Activated T-cell treated with anti-CD3 and anti-CD28 coated beads, Interleukin-2, amount 50 U/mL, for 1 hour (primary cell): ENCODE measurements at places on chromosomes 1 and 21.

GRCh38 chr1:227946624-227947385 lies 927 bp downstream of the WNT9A start:
- DNase-seq: peak; percentile 66

DNA sequence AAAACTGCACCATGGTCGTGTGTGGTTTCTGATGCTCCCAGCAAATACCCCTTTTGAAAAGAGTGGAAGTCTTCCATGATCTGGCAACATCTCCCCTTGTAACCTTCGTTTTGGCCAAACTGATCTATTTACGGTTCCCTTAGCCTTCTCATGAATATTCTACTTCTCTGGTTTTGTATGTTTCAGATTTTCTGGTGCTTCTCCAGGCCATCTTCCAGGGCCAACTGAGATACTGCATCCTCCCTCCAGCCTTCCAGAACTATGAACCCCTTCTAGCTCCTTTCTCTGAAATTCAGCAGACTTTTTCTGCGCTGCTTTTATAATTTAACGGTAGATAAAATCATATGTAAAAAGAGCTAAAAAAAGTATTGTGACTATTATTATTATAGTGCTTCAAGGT lies 97.7 kb downstream of the XCL2 start:
- DNase-seq: no peak

GRCh38 chr21:44927587-44928461 lies 7.1 kb upstream of the ITGB2 start:
- DNase-seq: peak; percentile 84

GRCh38 chr1:29576510-29576909 lies 340.2 kb downstream of the PTPRU start:
- no peak for DNase-seq

- DNase-seq: no peak
Measured at GRCh38 chr1:110151175-110151669, 928 bp downstream of the SLC6A17 start.

GRCh38 chr1:241482761-241483250 lies 36.7 kb downstream of the FH start:
- no peak for DNase-seq

- DNase-seq: no peak
Measured at GRCh38 chr1:17276568-17276967, 27.7 kb downstream of the PADI3 start.

DNA sequence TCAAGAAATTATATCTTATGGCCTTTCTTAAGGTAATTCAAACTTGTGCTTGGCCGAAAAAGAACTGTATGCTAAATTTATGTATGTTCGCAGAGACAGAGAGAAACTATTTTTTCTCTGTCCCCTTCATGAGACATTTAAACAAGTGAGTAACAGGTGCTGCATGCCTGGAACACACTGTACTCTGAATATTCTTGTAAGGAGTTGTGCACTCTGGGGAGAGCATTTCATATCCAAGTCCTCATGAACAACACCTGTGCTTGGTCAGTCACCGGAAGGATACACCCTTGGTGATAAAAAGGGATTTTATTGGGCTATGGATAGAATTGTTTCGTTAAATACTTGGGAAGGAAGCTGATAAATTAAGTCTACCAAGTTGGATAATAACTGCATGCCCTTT lies 220.8 kb upstream of the NRIP1 start:
- no peak for DNase-seq

DNA sequence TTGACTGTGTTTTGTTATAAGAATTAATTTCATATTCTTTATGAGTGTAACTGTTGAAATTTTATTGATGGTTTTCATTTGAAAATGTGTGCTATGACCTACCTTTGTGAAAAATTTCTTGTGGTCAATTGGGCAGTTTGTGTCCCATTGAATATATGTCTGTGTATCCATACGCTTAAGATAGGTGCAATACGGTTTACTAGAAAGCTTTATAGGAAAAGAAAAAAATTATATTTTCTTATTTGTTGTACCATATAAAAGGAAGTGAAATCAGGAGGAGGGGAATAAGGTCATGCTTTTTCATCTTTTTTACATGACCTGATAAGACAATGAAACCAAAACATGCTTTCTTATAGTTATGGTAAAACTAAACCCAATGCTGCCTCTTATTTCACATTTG lies 807.7 kb downstream of the USP25 start:
- no peak for DNase-seq

GRCh38 chr1:44723064-44723463 lies 7.9 kb downstream of the RNU5D-1 start:
- no peak for DNase-seq

DNA sequence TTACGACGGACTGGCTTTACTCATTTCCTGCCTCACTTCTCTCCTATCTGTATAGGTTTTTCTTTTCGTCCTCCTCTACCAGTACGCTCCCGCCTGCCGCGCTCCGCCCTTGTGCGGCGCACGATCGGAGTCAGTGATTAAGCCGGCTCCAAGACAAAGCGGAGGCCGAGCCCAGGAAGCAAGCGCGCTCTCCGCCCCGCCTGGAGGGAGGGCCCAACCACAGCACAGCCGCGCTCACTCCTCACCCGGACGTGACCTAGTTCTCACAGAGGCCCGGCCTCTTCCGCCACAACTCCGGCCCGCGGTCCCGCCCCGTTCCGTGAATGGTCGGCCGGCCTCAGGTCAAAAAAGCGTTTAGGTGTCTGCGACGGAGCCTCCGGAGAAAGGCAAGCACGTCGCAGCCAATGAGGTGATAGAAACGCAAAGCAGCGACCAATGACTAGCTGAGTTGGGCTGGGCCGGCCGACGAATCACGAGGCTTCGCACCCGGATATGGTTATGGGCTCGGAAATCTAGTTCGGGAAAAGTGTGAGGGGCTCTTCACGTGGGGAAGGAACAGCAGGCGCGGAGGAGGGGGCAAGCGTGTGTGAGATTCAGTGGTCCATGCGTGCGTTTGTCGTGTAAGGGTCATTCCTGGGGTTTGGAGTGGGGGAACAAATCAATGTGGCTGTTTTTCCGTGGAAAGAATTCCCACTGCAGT lies at the start of gene METTL13:
TSS of gene METTL13 (plus strand) at position 485 of the 700 bp plus-strand sequence. CDS start 308 bp downstream, outside the sequence.
- DNase-seq: peak; percentile 96

GRCh38 chr1:32873484-32873883 lies 2.8 kb upstream of the FNDC5 start:
- no peak for DNase-seq

DNA sequence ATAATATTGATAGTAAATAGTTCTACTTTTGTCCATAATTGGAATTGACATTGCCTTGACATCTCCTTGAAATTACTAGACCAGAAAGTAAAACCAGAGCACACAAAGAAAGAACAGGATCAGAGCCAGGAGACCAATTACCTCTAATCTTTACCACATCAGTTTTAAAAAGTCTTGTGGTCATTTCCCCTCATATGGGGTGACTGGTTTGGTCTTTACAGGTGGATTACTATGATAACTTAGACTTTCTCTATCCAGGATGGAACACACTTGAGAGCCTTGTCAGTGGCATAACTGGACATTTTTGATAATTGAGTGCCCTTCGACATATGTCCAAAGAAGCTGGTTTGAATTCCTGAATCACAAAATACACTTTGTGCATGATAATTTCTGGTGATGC lies 1148.1 kb upstream of the NCAM2 start:
- no peak for DNase-seq

DNA sequence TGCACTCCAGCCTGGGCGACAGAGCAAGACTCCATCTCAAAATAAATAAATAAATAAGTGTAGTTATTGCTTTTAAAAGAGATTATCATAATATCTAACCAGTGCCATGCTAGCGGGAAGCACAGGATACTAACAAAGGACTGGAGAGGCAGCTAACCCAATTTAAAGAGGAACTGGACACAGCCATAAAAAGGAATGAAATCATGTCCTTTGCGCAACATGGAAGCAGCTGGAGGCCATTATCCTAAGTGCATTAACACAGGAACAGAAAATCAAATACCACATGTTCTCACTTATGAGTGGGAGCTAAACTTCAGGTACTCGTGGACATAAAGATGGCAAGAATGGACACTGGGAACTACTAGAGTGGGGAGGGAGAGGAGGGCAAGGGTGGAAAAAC lies 54.9 kb downstream of the TM2D1 start:
- no peak for DNase-seq

DNA sequence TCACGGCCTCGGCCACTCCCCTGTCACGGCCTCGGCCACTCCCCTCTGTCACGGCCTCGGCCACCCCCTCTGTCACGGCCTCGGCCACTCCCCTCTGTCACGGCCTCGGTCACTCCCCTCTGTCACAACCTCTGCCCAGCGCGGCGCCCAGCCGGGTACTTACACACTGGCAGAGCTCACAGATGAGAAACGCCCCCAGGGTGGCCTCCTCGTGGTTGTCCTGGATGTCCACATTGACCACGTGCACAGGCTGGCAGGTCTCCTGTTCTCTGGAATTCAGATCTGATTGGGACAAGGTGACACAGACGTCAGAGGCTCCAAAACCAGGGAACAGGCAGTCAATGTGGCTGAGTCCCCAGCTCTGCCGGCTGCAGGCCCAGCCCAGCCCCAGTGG lies 3.3 kb upstream of the TMEM240 start:
- no peak for DNase-seq

DNA sequence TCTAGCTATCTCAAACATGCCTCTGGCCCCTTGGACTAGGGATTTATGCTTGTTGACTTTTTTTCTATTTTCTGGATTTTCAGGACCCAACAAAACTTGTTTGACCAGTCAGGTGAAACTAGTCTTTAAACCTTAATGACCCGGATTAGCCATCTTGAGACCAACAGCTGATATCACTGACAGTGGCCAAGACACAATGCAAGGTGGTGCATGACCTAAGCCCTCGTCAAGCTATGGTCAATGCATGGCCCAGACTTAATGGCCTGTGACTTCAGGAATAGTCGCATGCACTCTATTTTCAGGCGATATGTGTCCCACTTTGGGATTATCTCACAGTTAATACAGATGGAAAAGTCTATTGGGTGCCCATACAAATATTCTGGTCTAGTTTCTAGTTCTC lies 190.4 kb downstream of the ZBTB18 start:
- DNase-seq: no peak

- DNase-seq: no peak
Measured at GRCh38 chr1:29924017-29924431, 687.7 kb downstream of the PTPRU start.

DNA sequence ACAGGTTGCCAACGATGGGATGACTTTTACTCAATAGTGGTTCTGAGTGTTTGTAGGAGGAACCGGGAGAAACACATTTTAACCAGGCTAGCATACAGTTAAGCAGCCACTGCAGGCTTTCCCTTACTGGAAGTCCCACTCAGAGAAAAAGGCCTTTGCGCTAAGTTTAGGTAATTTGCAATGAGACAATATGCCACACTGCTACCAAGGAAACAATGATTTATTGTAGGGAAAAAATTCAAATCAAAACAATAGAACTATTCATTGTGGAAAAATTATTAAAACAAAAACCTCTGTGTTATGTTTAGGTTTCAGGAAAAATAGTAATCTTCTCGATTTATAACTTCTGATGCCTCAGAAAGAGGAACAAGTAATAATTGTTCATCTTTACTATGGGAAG lies 51.4 kb upstream of the CR2 start:
- DNase-seq: no peak

GRCh38 chr1:154326546-154327465 lies 1.5 kb downstream of the ATP8B2 start:
- DNase-seq: peak; percentile 36

GRCh38 chr1:192615055-192615454 lies 20.9 kb upstream of the RGS13 start:
- DNase-seq: no peak

DNA sequence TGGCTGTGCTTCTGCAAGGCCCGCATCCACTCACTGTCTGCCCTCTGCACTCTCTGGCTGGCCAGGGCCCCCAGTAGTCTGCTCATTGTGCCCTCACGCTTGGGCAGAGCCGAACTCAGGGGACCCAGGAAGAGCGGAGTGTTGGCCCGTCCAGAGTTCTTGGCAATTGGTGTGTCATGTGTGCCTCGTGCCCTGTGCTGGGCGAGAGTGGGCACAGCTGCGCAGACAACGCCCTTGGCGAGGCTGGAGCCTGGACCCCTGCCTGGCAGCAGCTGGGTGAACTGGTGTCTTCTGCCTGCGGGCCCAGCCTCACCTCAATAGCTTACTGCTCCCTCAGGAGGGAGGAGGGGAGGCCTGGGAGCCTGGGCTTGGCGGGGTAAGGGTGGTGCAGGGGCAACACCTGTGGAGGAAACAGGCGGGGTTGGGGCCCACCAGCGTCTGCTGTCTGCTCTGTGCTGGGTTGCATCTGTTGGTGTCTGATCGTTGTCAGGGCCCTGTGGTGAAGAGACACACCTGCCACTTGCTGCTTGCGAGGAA lies 2.1 kb downstream of the GUK1 start:
- peak; percentile 26 for DNase-seq

DNA sequence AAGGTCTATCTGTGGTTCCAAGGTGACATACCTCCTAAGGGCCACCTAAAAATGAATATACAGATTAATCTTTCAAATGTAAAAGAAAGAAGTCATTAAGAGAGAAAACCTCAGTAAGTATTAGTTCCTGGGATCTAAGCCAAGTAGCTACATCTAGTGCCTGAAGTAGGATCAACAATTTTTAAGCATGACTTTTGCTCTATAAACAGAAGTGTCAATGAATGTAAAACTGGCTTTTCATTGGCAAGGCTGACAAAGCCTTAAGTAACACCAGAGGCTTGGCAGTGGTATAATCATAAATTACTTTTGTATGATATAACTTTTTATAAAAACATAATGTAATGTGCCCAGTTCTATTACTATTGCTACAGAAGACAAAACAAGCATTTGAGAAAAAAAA lies 12.2 kb upstream of the ACADM start:
- no peak for DNase-seq

GRCh38 chr21:46151261-46151988 lies 4.0 kb downstream of the FTCD start:
- DNase-seq: peak; percentile 14

- DNase-seq: no peak
Measured at GRCh38 chr1:29809446-29810120, 573.3 kb downstream of the PTPRU start.

GRCh38 chr1:30756545-30757351 lies 826 bp downstream of the LAPTM5 start:
- peak; percentile 76 for DNase-seq

DNA sequence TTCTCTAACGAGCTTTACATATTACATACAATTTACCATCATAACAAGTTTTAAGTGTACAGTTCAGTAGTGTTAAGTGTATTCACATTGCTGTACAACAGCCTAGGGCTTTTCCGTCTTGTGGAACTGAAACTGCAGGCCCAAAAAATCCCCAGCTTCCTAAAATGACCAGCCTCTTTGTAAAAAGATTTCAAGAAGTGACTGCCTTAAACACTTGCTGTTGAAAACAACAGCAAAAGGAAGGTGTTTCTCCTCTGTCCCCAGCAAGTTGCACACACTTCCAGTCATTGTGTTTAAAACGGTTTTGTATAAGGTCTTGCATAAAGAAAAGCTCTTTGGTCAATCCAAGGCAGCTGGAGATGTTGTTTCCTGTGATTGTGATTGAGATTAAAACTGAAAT lies 16.0 kb upstream of the GBP1 start:
- no peak for DNase-seq
